Stimulated activated CD4-positive, alpha-beta T cell treated with anti-CD3 and anti-CD28 coated beads, Interleukin-1b, Interleukin-23, amount 100 ng/mL, for 1 hour (primary cell): ENCODE measurements at places on chromosomes 5 and 9.

DNA sequence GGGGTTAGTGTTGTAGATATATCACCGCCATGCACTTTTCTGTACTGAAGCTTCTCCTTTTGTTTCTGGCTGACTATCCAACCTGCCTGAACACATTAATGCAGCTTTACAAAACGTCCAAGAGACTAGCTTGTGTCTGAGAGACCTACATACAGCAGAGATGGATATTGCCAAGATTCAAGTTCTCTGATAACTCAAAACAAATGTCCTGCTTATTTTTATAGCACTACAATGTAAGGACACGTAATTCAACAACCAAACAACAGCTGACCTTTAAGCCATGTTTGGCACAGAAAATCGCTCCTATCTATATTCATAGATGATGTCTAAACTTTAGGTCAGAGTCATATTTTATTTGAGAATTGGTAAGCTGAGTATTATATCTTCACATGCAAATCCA, 76.2 kb upstream of the NTRK2 start:
- DNase-seq, result no peak

GRCh38 chr5:132883261-132883834, 9.9 kb downstream of the LEAP2 start:
- no peak for DNase-seq

DNA sequence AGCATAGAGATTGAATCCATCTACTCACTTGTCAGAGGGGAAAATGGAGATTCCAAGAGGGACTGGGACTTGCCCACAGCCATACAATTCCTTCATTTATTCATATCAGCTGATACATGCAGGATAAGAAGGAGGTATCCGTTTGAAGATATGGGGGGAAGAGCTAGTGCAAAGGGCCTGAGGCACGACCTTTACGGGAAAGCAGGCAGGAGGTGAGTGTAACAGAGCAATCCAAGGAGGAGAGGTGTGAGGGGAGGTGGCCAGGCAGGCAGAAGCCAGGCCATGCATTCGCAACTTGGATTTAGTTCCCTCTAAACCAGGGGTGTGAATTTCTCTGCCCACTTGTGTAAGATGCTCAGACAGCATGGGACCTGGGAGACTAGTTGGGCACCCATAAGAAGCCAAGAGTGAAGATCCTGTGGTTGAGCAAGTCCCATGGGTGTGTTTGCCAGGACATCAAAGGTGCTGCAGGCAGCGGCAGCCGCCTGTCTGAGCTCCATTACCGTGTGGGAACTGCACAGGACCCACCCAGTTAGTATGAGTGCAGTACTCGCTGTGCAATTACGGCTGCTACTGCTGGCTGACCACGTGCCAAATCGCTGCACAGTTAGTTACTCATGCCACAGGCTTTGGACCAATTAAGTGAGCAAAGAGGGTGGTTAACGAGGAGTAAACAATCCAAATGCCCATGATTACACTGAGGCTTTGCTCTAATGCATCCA, 31.4 kb upstream of the FAT2 start:
- DNase-seq, result no peak

DNA sequence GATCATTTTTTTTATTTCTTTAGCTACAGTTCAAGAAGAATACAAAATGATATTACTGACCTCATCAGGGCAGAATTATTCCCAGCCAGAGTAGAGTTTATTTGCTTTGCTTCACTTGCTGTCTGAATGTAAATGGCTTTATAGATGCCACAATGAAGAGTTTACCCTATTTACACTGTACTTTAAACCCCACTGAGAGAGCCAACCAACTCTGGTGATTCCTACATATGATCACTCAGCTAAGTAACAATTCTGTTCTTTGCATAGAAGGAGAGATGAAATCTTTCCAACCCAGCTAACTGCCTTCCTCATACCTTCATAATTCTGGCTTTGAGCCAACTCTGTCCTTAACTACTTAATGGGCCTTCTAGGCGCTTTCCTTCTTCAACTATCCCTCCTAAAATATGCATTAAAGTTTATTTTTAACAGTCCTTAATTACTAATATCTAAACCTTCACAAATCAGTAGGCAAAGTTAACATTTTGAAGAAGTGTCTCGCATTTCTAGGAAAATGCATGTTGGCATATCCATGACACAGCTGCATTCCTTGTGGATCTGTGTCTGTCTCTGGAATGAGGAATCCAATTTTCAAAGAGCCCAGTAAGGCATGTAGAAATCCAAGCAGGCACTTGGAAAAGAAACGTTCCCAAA, 284.8 kb upstream of the GRAMD2B start:
- DNase-seq, result no peak

- no peak for DNase-seq
These were observed 128.8 kb upstream of the PTCH1 start for GRCh38 chr9:95645579-95645978.

GRCh38 chr5:139897342-139897741, 101.7 kb downstream of the PSD2 start:
- no peak for DNase-seq

GRCh38 chr5:1298723-1299510, 4.0 kb upstream of the TERT start:
- no peak for DNase-seq

DNA sequence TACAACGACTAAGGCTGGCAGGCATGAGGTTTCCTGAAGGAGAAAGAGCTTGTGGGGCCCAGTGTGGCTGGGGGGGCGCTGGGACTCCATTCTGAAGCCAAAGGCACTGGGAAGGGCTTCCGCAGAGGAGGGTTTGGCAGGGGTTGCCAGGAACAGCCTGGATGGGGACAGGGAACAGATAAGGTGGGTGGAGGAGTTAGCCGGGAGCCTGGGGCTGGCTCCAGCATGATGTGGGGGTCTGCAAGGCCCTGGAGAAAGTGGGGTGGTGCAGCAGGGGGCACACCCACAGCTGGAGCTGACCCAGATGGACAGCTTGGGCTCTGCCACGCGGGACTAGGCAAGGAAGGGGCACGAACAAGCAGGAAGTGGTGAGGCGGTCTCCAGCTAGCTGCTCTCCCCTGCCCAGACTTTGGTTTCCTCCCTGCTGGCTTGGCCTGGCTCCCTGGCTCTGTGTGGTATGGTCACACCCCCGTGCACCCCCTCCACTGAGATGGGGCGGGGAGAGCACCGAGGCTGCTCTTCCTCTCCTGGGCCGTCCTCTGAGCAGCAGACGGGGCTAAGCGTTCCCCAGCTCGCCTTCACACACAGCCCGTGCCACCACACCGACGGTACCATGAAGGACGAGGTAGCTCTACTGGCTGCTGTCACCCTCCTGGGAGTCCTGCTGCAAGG, at the start of gene LTC4S:
Gene LTC4S (plus strand): TSS at position 519 of the 672 bp plus-strand sequence. CDS start 95 bp downstream, at position 614.
- DNase-seq, result no peak
